T-helper 2 cell treated with Interferon-gamma antibody and Interleukin-4, amounts not matched to agents 100 ng/mL and 5 ng/mL, for 36 hours (primary cell): ENCODE measurements at places on chromosomes 1 and 21. TPM values are rescaled to one million over a fixed set of nuclear protein-coding genes. Genes with fewer than 3 reads are reported as not detected.

SPATC1L gene
- 8.2 and 9.4 TPM in 2 replicates for total RNA-seq

FAM72B gene
- 19.7 and 22.5 TPM in 2 replicates for total RNA-seq

SPAG17 gene
- total RNA-seq: not detected in 2 replicates

FAM72A gene
- total RNA-seq: 20.6 and 27.6 TPM in 2 replicates

VASH2 gene
- total RNA-seq: 0.32 and 0.61 TPM in 2 replicates

ERG gene
- total RNA-seq: 0.05 TPM in 1 of 2 replicates, not detected in the other

SELP gene
- total RNA-seq: 0.18 and 0.52 TPM in 2 replicates

HSPB7 gene
- not detected in 2 replicates for total RNA-seq

CSMD2 gene
- total RNA-seq: not detected in 2 replicates

MTOR gene
- 48.3 and 49.9 TPM in 2 replicates for total RNA-seq

PYHIN1 gene
- 31.2 and 32.8 TPM in 2 replicates for total RNA-seq

FCGR2B gene
- total RNA-seq: 0.11 TPM in 1 of 2 replicates, not detected in the other

IFNGR2 gene
- total RNA-seq: 13.7 and 13.9 TPM in 2 replicates

TMEM240 gene
- total RNA-seq: 1.0 and 1.1 TPM in 2 replicates
